Right forelimb (tissue), 1 donor: ENCODE measurements at places on chromosomes 12 and 14.
A peak's percentile ranks its signal among the peaks of the same experiment; 100 is the strongest.

- no peak for DNase-seq
Measured at GRCh38 chr14:93007225-93007997, 84.5 kb downstream of the CHGA start.

DNA sequence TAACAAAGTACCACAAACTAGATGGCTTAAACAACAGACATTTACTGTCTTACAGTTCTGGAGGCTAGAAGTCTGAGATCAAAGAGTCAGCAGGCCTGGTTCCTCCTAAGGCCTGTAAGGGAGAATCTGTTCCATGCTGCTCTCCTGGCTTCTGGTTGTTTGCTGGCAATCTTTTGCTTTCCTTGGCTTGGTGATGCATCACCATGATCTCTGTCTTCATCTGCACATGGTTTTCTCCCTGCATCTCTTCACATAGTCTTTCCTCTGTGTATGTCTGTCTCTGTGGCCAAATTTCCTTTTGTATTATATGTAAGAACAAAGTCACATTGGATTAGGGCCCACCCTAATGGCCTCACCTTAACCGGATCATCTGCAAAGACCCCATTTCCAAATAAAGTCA is 168.5 kb downstream of the CAPZA3 start:
- DNase-seq, result no peak

DNA sequence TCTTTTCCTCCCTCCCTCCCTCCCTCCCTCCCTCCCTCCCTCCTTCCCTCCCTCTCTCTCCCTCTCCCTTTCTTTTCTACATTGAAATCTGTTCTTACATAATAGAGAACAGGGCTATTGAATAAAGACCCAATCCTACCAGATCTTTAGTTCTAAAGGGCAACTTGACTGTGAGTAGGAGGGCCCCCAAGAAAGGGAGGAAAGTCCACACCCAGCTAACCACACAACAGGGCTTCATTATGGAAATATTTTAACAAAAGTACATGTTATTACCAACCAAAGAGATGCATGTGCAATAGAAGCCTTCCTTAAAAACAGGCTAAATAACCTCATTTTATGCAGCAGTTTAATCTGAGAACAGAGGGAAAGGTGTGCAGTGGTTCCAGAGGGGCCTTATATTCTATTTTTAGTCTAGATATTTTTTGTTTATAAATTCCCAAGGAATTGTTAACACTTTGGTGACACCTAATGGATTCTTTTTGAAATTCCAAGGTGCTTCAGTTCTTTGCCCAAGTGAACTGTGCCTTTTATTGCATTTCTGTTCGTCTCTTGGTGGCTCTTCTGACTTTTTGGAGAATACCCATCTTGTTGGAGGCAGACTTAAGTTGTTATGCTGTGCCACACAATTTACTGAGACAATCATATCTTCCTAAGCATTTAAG is 63.0 kb downstream of the GNS start:
- DNase-seq, result no peak

DNA sequence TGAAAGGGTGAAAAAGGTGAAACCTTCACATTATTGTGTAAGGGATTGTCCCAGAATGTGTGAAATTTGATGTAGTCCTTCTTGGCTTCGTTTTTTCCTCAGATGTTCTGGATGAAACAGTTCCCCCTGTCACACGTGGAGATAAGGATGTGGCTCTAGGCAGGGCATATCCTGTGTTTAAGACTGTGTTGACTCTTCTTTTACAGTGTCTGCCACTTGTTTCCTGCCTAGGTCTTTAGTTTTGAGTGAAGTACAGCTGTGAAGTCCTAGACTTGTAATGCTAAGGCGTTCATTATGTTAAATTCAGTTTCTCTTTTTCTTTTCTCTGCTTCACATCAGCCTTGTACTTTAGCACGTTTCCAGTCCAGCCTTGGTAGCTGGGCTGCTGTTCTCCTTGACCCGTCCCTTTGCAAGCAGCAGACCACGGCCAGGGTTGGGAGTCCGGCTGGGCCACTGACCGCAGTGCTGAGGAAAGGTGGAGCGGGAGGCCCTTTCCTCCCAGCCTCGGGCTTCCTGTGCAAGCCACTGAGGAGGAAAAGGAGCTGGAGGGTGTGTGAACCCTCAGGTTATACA is 59.1 kb downstream of the RASSF3 start:
- peak; percentile 62 for DNase-seq

GRCh38 chr14:63795532-63795931 is 57.3 kb upstream of the SYNE2 start:
- DNase-seq, result no peak

- DNase-seq, result peak; percentile 66
Measured at GRCh38 chr12:116880817-116881324, 370 bp downstream of the HRK start.

DNA sequence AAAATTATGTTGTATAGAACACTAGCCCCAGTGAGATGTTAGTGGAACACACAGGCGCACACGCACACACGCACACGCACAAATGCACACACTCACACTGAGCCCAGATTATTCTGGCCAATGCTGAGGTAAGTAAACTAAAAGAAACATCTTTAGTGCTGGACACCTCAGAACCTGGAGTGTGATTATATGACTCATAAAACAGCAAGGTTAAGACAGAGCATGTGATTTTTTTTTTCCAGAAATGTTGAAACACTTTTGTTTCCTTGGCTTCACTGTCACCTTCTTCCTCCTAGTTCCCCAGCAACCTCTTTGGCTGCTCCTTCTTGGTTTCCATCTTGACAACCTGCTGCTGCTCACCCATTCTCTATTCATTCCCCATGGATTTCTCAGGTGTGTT is 141.0 kb upstream of the ALG10B start:
- DNase-seq, result no peak

- DNase-seq, result no peak
Measured at GRCh38 chr12:115648463-115648862, 629.0 kb downstream of the MED13L start.

- no peak for DNase-seq
Measured at GRCh38 chr12:66345212-66345611, 42.9 kb downstream of the HELB start.

GRCh38 chr14:81767266-81767995 is 233.8 kb upstream of the SEL1L start:
- no peak for DNase-seq

DNA sequence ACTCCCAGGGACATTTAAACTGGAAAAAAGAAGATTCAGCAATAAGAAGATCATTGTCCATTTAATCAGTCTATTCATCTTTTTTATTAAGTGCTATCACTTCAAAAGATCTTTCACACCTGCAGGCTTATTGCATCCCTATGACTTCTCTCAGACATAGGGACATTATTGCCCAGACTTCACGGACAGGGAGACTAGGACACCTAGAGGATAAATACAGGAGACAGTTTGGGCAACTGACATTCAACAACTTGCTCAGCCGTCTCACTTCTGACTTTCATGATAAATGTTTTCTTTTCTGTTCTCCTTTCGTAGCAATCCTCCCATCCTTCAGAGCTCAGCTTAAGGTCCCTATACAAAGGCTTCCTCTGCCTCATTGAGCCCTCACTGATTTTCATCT is 84.3 kb downstream of the TMEM30B start:
- no peak for DNase-seq
